ENCODE measurements at places on chromosomes 1 and 21. TPM values are rescaled to one million over a fixed set of nuclear protein-coding genes. Genes with fewer than 3 reads are reported as not detected.

Gene UBXN11
- total RNA-seq = 15.6 TPM

Gene SH2D5
- 2.4 TPM for total RNA-seq

Gene RABGGTB
- 114 TPM for total RNA-seq

Gene LAMB3
- total RNA-seq = 3.1 TPM

Gene CD5L
- total RNA-seq = not detected

Gene DMBX1
- total RNA-seq = not detected

Gene FAM72C
- 2.8 TPM for total RNA-seq

Gene SHISA4
- 21.2 TPM for total RNA-seq

GRCh38 chr21:39078322-39079065 lies 104.8 kb downstream of the PSMG1 start:
- DNase-seq = no peak

DNA sequence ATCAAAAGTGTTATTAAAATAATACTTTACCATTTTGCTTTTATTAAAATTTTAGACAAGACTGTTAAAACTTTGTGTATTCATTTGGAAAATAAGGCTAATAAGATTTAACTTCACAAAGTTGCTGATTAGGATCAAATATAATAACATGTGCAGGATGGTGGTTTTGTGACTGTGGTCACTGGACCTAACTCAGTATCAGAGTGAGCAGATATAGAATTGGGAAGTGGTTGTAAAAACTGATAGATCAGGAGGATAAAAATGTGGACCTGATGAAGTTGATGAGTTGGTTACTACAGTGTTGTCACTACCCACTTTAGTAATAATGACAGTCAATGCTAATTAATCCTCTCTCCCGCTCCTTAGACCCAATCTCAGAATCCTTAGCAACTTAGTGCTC lies 186.4 kb downstream of the AKT3 start:
- DNase-seq = no peak

DNA sequence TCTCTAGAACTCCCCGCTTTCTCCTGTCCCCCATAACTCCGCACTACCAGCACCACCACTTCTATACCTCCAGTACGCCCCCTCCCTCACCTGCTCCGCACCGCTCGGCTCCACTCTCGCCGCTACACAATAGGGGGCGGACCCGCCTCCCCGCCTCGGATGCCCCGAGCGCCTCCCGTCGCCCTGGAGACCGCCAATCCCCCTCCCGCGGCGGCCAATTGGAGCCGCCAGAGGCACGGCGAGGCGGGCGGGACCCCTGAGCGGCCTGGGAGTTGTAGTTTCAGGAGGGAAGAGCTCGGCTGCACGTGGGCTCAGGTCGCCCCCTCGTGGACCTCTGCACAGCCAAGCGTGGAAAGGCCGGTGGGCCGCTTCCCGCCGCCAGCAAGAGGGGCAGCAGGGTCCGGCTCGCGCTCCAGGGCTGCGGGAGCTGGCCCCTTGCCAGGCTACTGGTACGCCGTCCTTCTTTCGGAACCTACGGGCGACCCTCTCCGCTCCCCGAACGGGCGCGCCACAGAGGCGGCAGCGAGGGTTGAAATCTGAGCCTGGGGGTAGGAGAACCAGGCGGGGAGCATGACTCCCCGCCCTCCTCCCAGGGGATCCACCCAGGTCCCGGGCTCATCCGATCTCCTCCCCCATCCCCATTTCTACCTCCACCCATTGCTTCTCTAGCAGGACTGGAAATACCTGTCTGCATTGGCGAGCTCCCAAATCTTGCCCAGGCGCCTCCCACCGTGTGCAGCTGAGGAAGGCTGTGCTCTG lies at the start of gene IGSF9:
Gene IGSF9, minus strand, starts transcription at position 131 of the 759 bp plus-strand sequence. CDS start 2,159 bp downstream, outside the sequence.
- DNase-seq = peak; percentile 85

- DNase-seq = no peak
Measured at GRCh38 chr21:41765420-41765821, 1.4 kb downstream of the RIPK4 start.

GRCh38 chr1:193019442-193020026 lies 39.6 kb downstream of the UCHL5 start:
- DNase-seq = peak; percentile 76

GRCh38 chr1:215276582-215276981 lies 194.0 kb downstream of the KCNK2 start:
- no peak for DNase-seq

GRCh38 chr1:156691665-156692440 lies 13.5 kb downstream of the CRABP2 start:
- DNase-seq = no peak

GRCh38 chr1:70552662-70553566 lies 141.8 kb downstream of the CTH start:
- no peak for DNase-seq

GRCh38 chr21:28455253-28455600 lies 537.5 kb downstream of the LTN1 start:
- DNase-seq = no peak

GRCh38 chr1:155253208-155253607 lies 2.1 kb downstream of the ENTREP3 start:
- DNase-seq = no peak

GRCh38 chr1:116748272-116748671 lies 6.0 kb upstream of the CD2 start:
- no peak for DNase-seq

DNA sequence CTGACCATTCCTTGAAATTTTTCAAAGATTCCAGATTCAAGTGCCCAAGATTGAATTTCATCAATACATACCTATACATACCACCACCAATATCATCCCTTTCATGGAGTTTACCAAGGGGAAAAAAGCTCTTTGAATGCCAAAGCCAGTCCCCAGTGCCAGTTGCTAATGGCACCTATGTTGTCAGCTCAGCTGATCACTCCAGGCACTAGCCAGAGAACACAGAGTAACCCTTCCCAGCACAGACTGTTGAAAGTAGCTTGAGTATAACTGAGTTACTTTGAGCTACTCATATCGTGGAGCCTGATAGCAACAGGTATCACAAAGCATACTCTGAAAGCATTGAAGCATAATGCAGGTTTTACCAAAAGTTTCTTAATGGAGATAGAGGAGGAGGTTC lies 133.9 kb upstream of the NFIA start:
- no peak for DNase-seq

GRCh38 chr1:154717528-154717924 lies 109.5 kb upstream of the ADAR start:
- no peak for DNase-seq

- DNase-seq = no peak
Measured at GRCh38 chr1:117127795-117128194, 6.2 kb upstream of the TRIM45 start.

DNA sequence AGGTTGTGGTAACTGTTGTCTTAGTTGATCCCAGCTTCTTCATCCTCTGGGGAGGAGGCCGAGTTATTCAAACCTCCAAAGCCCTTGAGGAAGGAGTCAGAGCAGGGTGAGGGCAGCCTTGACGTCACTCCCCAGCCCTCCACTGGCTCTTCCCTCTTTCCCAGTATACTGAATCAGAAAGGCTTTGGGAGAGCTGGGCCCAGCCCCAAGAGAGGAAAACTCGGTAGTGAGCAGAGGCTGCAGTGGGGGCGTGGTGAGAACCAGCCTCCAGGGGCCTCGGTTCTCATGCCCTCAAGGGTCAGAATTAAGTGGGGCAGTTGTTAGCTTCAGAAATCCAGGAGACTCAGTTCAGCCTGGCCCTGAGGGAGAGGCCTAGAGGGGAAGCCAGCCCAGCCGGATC lies 1.8 kb upstream of the GJA4 start:
- no peak for DNase-seq

DNA sequence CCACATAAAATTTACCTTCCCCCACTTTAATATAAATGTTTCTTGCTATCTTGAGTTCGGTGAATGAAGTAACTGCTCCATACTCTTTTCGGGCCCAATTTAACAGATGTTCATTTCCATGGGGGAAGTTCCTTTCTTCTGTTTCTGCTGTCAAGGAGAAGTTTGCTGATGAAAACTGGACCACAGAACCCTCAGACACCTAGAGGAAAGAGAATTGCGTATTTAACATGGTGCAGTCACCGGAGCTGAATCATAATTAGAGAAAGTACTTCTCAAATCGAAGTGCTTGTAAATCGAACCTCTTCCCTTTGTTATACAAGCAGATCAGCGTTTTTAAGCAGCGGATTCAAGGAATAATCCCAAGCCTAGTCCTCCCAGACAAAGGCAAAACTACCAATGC lies 151.2 kb downstream of the TGFBR3 start:
- no peak for DNase-seq

GRCh38 chr1:26537951-26538352 lies 8.4 kb downstream of the RPS6KA1 start:
- DNase-seq = no peak

DNA sequence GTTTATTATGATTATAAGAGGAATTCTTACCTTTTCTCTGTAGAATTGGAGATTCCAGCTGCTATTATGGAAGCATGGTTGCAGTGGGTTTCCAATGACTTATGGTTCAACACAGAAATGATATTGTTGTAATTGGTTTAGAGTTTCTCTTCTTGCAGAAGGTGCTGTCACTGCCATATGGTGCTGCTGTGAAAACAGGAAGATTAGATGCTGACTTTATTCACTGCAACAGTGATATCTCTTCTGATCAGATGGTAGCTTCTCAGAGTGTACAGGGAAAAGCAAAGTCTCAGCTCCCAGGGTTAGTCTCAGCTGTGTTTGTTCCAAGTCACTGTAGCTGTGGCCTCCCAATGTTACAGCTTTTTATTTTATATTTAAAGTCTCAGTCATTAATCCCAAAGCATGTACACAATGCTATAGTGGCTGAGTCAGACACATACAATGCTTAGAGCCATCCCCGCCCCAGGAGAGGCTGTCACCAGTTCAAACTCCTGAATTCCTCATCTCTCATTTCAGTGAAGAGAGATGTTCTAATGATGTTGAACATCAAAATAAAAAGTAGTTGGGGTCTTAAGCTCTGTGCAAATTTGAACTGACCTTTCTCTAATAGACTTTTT lies 42.7 kb upstream of the RGS2 start:
- DNase-seq = no peak

GRCh38 chr1:181398544-181398943 lies 84.8 kb upstream of the CACNA1E start:
- no peak for DNase-seq

DNA sequence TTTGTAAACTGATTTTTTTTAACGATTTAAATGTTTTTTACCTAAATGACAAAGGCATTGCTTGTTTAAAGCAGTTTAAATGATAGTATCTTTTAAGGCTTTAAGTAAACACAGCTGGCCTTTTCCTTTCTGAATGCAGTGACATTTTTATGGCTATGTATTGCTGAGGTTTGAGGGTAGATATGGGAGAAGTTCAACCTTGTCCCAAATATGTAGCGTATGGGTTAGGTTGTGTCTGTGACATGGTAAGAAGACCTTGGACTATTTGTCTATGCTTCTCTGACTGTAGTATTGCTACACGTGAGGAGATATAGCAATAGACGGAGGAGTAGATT lies 32.5 kb downstream of the PKNOX1 start:
- no peak for DNase-seq

- peak; percentile 56 for DNase-seq
Measured at GRCh38 chr1:85894651-85895050, 186.4 kb upstream of the ZNHIT6 start.

GRCh38 chr1:51417496-51418383 lies 87.4 kb upstream of the TTC39A start:
- DNase-seq = peak; percentile 41

DNA sequence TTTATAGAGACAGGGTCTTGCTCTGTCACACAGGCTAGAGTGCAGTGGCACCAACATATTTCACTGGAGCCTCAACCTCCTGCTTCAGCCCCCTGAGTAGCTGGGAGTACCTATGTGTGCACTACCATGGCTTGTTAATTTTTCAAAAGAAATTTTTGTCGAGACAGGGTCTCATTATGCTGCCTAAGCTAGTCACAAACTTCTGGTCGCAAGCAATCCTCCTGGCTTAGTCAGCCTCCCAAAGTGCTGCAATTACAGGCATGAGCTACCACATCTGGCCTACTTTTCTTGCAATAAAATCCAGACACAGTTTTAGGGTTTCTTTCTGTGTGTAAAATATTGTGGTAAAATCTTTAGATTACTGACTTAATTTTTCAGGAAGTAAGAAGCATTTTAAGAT lies 27.9 kb upstream of the NTPCR start:
- no peak for DNase-seq

DNA sequence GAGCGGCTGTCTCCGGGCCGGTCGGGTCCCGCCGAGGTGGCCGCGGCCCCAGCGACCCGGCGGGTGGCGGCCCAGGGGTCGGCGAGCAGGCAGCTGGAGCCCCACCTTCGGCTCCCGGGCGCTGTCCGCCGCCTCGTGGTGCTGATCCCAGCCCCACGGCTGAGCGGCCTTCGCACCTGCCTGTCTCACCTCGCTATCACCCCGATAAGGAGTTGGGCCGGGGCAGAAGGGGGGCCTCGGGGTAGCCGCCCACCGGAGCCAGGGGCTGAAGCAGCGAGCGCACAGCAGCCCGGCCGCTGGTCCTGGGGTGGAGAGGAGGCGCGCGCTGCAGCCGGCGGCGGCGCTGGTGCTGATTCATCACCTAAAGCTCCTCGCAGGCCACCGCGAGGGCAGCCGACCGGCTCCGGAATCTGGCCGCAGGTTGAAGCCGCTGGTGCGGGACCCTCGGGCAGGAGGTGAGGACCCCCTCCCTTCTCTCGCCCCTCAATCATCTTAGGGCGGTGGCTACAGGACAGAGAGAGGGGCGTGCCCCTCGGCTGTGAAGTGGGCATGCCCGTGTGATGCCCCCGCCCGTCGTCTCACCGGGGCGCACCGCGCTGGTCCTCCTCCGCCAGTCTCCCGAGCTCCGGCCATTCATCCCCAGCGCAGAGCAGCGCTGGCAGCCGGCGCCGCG lies 575 bp downstream of the TRIM67 start:
- peak; percentile 34 for DNase-seq
